ENCODE measurements at places on chromosomes 7 and 10. TPM values are rescaled to one million over a fixed set of nuclear protein-coding genes. Genes with fewer than 3 reads are reported as not detected.

GRCh38 chr10:80471715-80472233, 17.7 kb downstream of the TSPAN14 start:
- no peak for DNase-seq

DNA sequence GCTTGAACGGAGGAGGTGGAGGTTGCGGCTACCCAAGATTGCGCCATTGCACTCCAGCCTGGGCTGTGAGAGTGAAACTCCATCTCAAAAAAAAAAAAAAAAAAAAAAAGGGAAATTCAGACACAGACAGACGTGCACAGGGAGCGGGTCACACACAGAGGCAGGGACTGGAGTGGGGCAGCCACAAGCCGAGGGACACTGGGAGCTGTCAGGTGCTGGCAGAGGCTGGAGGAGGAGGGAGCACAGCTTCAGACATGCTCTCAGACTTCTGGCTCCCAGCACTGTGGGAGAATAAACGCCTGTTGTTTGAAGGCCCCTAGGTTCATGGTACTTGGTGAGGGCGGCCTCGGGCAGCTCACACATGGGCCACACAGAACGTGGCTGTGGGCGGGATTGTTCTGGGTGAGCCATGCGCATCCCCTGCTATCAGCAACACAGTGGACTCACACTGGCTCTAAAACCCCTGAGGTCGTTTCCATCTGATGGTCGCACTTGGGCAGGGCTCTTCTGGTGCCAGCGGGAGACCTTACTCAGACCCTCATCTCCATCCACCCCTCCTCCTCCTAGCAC, 375.9 kb downstream of the DNAJB6 start:
- DNase-seq: no peak

DNA sequence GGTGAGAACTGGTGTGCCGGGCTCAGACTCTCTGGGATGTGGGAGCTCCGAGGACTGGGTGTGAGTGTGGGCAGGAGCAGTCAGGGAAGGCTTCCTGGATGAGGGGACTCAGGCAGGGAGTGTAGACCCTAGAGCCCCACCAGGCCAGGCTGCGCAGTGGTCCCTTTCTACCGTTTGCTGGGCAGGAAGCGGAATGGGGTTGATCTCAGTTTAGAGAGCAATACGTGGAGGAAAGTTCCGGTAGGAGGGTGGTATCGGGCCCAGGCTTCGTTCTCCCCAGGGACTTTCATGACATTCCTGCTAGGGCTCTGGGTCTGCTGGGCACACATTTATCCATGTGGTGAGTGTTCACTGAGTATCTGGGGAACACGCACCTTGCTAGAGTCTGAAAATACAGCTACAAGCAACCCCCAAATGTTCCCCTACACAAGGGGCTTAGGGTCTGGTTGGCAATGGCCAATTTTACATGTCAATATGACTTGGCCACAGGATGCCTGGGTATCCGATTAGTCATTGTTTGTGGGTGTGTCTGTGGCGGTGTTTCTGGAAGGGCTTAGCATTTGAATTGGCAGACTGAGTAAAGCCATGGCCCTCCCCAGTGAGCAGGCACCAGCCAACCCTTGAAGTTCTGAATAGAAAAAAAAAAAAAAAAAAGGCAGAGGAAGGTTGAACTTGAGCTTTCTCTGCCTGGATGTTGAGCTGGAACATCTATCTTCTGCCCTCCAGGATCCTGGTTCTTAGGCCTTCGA, 20.8 kb downstream of the GHRHR start:
- peak; percentile 49 for DNase-seq

GRCh38 chr7:151688236-151688780, 168.6 kb upstream of the RHEB start:
- DNase-seq: no peak

CDK14 gene
- total RNA-seq: not detected

- no peak for DNase-seq
Measured at GRCh38 chr7:30709549-30709948, 27.3 kb upstream of the CRHR2 start.

MNX1 gene
- 1.0 TPM for total RNA-seq

All from G401 (cell line).